DMS79 (cell line): ENCODE measurements at places on chromosomes 1 and 21.

DNA sequence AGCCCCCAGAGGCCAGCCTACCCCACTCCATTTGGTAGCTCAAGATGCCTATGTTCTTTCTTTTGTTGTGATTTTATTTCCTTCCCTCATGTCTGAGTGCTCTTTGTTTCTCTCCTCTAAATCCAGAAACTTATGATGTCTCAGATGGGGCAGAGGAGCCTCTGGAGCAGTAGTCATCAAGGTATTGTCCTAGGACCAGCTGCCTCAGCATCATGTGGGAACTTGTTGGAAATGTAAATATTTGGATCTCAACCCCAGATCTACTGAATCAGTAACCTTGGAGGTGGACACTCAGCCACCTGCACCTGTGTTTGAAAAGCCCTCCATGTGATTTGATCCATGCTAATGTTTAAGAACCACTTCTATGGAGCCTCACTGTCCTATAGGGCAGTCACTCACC, 593.1 kb upstream of the PLXNA2 start:
- DNase-seq = peak; percentile 91

DNA sequence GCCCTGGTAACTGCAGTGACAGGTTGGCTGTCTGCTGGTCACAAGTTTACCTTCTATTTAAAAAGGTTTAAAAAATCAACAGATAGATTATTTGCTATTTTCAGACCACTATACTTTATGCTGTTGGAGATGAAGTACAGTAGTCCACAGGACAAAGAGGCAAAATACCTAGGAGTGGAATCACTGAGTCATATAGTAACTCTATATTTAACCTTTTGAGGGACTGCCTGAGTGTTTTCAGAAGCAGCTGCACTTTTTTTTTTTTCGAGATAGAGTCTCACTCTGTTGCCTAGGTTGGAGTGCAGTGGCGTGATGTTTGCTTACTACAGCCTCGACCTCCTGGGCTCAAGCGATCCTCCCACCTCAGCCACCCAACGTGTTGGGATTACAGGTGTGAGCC, 11.7 kb downstream of the CNIH4 start:
- DNase-seq = no peak

GRCh38 chr1:114093624-114094362, 59.9 kb downstream of the SYT6 start:
- DNase-seq = no peak

DNA sequence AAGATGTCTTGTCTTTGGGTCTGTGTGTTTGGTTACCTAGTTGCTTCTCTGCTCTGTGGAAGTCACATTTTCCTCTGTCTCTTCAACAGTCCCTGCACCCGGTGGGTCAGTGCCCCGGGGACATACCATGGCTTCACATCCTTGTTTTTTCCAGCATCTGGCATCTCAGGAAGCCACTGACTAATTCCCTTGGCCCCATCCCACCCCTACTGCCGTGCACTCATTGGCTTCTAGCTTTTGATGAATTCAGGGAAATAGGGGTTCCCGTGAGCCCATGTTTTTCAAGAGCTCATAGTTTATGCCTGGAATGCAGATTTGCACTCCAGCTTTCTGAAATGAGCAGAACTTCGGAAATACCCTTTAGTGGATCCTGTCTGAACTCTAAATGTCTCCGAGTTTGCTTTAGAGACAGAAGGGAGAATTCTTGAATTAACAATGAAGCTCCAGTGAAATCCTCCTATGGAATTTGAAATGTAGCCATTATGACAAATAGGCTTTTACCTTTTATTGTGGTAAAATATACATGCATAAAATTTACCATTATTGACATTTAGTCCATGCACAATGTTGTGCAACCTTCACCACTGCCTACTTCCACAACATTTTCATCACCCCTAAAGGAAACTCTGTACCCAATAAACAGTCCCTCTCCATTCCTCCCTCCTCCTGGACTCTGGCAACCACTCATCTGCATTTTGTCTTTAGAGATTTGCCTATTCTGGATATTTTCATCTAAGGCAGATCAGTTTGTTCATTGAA, 67.5 kb downstream of the CLIC6 start:
- DNase-seq = no peak

DNA sequence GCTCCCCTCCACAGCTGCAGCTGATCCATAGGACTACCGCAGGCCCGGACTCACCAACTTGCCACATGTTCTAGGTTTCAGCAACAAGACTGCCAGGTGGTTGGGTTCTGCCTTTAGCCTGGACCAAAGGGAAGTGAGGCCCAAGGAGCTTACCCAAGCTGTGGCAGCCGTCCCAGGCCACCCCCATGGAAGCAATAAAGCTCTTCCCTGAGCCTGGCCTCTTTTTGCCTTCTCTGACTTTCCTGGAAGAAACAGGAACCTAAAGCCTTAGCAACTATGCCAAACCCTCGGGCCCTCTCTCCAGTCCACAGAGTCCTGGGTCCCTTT, 2.7 kb upstream of the ARTN start:
- DNase-seq = no peak

- DNase-seq = no peak
Observed at GRCh38 chr1:20174937-20175666, 10.8 kb upstream of the UBXN10 start.
